ENCODE measurements at places on chromosomes 6 and 20. TPM values are rescaled to one million over a fixed set of nuclear protein-coding genes. Genes with fewer than 3 reads are reported as not detected.
A peak's percentile ranks its signal among the peaks of the same experiment; 100 is the strongest.

The OVOL2 gene
- not detected for total RNA-seq

DNA sequence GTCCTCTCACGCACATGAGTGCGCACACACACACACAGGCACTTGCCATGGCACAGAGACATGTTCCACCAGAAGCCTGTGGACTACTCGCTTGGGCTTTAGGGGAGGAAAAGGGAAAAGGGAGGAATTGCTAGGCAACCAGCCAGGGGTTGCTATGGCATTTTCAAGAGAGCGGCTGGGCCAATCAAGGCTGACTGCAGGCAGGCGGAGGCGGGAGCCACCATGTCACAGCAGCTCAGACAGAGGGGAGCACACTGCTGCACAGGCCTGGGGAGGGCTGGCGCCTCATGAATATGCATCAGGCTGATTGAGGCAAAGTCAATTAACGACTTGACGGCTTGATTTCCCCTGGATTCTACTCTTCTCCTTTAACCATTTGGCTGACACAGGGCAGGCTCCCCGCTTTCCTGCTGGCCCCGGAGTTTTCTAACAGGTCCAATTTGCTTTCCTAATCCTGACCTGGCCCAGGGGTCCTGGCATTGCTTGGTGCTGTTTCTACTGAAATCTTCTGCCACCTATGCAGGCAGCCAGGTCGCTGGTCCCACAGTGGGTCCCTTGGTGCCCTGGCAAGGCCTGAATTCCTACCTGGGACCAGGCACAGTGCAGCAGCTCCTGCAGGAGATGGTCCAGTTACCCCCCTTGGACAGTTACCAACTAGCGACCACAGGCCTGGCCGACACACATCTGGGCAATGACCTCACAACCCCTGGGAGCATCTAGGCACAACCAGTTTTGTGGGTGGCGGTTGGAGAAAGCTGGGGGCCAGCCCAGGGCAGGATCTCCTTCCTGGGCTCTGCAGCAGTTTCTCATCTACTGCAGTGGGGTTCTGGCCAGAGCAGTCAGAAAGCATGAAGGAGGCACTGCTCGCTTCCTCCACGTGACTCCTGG is 52.1 kb downstream of the YTHDF1 start:
- DNase-seq = no peak

- DNase-seq = no peak
Observed at GRCh38 chr6:36978421-36979346, 7.3 kb downstream of the MTCH1 start.

The HLA-DRB5 gene
- total RNA-seq = 1.1 TPM

The LGSN gene
- total RNA-seq = not detected

GRCh38 chr20:46700481-46700880 is 9.0 kb upstream of the SLC2A10 start:
- no peak for DNase-seq

DNA sequence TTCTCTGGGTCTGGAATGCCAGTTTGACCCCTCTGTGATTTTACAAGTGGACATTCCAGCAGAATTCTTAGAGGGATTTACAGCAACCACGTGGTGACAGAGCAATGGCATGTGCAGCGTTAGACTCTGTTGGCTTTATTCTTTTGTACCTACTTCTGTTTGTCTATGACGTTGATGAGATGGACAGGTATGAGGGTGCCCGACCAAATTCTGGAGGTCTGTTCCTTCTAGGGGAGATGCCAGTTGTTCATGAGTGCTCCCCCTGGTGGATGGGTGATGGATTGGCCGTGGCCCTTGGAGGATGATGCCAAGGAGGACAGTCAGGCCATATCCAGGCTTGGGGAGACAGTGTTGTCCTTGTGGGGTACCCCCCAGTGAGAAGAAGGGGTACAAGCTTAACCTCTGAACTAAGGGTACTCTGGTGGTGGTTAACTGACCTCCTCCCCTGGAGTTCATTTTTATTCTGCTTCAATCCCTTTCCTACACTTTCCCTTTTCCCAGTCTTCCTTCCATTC is 198.6 kb downstream of the DTNBP1 start:
- DNase-seq = no peak

GRCh38 chr6:90078513-90079289 is 184.4 kb downstream of the GJA10 start:
- DNase-seq = peak; percentile 53

The SLC25A27 gene
- 1.9 TPM for total RNA-seq

DNA sequence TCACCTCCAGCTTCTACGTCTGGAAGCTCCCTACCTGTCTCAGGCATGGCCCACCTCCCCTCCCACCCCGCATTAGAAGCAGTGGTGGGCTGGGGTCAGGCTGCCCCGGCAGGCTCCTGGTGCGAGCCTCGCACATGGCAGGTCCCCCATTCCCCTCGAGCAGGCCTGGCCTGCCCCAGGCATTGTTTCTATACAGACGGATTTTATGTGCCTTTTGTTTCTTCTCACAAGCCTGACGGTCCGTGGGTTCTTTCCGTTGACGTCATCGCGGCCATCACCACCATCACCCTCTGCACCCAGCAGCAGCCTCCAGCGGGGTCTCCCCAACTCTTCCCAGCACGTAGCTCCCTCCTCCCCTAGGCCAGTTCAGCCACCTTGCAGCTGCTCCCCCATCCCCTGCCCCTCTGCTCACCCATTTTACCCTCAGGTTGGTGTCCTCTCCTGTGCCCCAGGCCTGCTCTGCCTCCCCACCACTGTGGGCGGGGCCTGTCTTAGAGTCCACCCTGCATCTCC is 4.6 kb downstream of the CST7 start:
- no peak for DNase-seq

DNA sequence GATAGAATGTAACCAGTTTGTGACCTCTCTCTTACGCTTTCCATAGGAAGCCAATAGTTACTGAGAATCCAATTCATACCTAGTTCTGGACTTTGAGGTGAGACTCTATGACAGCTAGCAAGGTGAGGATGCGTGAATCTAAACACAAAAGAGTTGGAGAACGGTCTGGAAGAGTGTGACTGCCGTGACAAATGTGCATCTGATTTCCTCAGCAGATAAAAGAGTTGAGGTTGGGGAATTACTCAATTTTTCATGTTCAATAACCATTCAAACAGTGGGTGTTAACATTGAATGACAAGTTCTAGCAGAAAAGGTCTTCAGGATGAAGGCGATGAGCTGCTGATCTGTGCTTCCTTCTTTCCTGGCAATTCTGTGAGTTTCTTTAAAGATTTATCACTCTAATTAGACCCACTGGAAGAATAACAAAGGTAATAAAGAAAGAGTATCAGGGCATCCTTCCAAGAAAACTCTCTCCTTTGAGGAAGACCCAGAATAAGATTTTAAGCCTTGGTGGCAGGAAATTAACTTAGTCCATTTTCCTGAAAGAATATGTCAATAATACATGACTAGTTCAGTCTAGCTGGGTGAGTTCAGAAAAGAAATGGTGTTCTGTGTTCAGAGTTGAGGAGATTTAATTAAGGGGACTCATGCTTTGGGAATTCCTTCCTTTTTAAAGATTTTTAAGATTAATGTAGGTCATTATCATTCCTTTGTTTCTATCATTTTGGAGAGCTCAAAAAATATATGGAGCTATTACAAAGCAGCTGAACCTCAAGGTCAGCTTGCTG is 24.5 kb downstream of the KIF3B start:
- DNase-seq = no peak

DNA sequence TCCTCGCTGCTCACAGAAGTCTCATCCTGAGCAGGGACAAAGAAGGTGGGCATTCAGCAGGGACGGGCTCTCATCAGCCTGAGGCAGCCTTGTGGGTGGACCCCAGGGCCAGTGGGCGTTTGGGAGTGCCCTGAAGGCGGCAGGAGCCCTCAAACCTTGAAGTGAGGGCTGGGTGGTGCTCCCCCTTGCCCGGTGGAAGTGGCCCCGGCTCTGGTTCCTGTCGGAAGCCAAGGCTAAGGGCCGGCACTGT is 110.5 kb downstream of the NOL4L start:
- no peak for DNase-seq

The RAET1L gene
- not detected for total RNA-seq

- DNase-seq = no peak
Observed at GRCh38 chr20:13220904-13221297, at the start of gene ISM1. Gene ISM1, plus strand, starts transcription at chr20:13221274. Its CDS starts 503 bp downstream, at chr20:13221777.

The SIRPB1 gene
- 1.9 TPM for total RNA-seq

DNA sequence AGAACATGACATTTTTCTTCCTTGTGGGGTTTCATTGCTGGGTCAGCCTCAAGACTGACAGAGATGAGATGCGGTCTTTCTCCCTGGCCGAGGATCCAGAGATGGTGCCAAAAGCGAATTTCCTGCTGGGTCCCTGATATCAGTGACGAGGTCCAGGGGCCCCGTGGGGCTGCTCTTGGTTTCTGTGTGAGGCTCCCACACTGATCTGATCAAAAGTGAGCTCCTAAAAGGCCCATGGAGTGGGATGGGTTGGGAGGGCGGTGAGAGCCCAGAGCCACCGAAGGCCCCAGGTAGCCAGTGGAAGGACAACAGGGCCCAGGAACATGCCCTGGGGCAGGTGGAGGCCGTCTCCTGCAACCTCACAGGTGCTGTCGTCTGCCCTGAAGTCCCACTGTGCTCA is 208.4 kb upstream of the CDH4 start:
- DNase-seq = no peak

DNA sequence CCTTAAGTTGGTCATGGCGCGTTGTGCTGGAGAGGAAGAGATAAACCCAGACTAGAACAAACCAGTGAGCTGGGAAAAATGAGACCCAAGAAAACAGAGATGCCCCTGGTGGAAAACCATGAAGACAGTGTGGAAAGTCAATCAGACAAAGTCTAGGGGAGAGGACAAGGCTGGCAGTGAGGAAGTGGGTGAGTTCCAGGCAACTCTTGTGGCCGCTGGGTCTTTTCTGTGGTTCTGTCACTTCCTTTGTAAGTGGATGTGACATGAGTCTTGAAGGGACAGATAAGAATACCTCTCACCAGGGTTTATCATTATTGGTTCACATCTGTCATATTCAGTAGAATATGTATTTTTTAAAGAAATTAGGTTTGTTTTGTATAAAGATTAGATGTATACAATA is 738.4 kb downstream of the DHX35 start:
- DNase-seq = no peak

DNA sequence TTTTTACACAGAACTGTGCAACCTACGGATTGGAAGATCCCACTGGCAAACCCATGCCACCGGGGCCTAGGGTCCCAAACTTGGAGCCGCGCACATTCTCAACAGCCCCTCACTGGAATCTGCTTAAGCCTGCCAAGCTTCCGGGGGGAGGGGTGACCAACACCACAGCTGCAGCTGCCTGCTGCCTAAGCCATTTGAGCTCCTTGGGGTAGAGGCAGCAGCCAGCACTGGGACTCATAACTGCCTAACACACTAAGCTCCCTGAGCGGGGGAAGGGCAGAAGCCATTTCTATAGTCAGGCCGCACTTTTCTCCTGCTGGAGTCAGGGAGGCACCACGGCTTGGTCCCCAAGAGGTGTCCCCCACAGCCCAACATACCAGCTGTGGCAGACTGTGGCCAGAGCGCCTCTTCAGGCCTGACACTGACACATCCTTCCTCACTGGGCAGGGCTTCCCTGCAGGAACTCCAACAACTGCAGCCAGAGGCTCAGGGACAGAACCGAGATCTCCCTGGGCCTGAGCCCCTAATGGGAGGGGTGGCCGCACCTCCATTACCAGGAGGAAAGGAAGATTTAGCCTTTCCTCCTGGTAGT is 270.3 kb upstream of the ECI2 start:
- DNase-seq = no peak
